Activated T-helper 2 cell treated with anti-CD3 and anti-CD28 coated beads, Interferon-gamma antibody, Interleukin-2, Interleukin-4, amounts not matched to agents 10 μg/mL and 5 μg/mL and 100 μg/mL, durations not matched to agents 14 hours and 24 hours and 36 hours (primary cell): ENCODE measurements at places on chromosomes 6 and 20.
A peak's percentile ranks its signal among the peaks of the same experiment; 100 is the strongest.

GRCh38 chr20:1669304-1669703, 11.7 kb upstream of the SIRPG start:
- no peak for DNase-seq

DNA sequence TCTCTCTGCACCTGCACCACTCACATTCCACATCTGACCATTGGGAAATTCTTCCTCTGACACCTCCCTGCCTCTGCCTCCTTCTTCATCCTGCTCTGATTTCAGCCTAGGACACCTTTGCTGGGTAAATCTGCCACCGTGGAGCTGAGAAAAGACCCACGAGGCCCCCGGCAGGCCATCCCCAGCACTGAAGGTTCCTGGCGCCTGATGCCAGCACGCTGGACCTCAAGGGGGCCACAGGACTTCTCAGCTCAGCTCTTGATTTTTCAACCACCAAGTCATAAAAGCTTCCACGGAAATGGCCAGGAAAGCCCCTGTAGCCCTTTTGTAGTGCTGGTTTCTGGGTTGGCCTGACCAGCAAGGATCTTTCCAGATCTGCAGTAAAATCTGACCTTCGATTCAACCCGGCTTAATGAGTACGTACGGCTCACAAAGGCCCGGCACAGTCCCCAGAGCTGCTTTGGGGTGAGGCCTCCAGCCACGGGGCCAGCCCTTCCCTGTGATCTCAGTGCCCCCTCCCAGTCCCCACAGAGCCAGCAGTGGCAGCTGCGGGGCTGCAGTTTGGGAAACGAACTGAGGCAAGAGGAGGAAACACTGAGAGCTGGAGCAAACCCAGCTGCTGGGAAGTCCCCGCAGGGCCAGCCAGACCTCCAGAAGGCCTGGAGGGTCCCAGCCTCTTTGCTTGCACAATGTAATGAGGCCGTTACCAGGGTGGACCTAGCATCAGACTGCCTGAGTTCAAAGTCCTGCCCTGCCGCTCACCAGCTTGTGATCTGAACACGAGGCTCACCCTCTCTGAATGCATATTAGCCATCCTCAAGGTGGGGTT, 157.5 kb downstream of the BMP7 start:
- DNase-seq = no peak

DNA sequence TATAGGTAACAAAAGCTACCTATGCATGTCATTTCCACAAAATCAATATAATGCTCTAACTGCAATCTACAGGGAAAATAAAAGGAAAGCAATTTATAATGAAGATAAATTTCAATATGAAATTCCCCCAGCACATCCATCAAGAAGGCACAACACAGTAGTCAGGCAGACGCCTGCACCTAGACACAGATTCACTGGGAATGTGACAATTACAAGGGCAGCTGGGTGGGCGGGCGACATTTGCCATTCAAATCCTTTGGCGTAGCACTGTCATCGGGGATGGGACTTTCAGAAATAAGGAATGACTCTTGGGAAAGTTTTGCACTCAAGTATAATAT, 60.4 kb downstream of the SULF2 start:
- no peak for DNase-seq

DNA sequence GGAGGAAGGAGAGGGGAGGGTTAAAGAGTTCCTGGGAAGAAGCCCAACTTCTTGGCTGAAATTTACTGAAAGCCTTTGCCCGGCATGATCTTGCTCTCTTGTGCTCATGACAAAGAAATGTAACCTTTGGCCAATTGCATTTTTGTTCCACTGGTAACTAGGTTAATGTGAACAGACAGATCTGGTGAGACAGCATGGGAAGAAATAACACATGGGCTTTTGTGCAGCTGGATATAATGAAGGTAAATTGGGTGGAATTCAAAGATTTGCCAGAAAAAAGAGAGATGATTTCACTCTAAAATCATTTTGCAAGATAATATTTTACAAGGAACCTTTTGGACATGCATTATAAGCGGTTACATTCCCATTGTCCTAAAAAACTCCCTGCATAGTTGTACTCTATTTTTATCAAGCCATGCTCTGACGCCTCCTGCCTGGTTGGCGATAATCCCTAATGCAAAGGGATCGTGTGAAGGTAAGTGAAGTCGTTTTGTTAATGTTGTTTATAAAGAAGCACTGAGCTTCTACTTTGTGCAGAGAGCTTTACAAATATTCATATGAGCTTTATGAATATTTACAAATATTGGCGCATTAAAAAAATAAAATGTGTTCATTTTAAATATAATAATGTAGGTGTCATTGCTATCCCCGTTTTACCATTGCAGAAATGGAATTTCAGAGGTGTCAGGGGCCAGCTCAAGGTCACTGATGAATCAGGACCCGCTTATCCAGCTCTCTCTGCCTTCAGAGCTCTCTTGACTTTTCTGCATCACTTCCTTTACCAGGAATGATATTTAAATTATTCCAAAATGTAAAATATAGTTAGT, 161.3 kb upstream of the AGPAT4 start:
- DNase-seq = no peak

DNA sequence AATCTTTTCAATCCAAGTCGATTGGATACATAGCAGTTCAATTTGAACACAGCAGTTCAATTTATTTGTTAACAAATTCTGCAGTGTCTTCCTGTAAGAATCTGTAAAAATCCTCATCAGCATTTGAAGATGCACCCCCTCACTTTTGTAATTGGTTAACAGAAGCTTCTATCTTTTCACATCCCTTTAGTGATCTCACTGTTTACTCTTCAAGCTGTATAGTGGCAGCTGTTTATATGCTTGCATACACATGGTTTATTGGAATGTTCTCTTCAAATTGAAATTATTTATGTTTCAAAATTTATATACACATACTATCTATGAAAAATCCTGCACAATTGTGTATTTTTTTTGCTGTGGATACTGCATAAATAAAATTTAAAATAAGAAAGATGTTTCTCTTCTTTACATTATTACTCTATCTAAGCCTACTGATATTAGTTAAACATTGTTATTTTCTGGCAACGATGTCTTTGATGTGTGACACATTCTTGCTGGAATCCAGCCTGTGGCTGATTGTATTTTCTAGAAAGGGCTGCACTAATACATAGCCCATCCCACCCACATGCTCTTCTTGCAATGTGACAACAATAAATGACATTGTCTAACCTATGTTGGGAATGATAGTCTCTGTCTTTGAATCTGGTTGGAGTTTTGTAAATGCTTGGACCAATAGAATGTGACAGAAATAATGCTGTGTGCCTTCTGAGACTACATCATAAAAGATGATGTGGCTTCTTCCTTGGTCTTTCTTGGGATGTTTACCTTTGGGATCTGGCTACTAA, 573.0 kb downstream of the CD109 start:
- DNase-seq = no peak

DNA sequence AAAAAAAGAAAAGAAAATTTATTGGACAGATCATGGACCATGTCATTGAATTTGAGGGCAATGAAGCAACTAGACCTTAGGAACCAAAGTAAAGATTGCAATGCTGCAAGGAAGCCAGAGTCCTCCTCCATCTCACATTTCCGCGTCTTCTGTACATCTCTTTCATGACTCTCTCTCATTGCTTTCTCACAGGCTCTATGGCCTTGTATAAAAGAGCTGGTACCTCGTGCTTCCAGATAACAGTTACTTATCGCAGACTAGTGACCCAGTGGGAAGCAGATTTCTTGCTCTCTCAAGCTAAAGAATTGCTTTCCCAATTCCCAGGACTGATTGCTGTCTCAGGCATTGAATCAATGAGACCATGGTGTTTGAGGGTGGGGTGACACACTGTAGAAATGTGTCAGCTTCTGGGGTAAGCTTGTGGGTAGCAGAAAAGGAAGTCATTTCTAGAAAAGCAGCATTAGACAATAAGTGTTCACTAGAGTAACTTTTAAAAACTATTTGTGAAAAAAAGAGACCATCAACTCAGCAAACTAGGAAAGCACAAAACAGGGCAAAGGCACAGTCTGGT, 635.3 kb downstream of the UTRN start:
- DNase-seq = no peak

- DNase-seq = no peak
Observed at GRCh38 chr6:33114406-33114805, 38.6 kb downstream of the HLA-DPB1 start.

GRCh38 chr6:30912746-30913520, 1.1 kb upstream of the VARS2 start:
- no peak for DNase-seq

DNA sequence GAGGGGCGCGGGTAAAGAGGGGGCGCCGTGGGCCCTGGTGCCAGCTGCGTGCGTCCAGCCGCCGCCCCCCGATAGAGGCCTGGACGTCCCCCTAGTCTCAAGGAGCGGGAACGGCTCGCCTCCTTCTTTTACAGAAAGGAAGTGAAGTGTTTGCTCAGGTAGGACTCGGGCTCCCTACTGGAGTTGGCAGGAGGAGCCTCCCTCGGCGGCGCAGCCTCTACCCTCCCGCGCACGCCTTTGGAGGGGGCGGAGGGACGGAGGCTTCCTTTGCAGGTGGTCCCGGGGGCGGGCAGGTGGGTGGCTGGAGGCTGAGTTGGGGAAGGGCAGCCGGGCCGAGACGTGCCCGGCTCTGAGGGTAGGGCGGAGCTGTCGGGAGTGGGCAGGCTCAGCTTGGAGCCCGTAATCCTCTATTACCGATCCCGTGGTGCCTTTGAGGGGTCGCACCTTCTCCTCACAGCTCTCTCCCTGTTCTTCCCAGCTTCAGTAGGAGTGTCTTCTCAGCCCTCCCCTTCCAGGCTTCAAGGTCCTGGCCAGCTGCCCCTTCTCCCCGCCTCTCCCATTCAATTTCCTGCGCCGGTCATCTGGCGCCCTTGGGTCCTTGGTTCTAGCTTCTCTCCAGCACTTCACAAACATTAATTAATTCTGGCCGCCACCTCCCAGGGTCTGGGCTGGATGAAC, 728 bp downstream of the ITPR3 start:
- peak; percentile 28 for DNase-seq

DNA sequence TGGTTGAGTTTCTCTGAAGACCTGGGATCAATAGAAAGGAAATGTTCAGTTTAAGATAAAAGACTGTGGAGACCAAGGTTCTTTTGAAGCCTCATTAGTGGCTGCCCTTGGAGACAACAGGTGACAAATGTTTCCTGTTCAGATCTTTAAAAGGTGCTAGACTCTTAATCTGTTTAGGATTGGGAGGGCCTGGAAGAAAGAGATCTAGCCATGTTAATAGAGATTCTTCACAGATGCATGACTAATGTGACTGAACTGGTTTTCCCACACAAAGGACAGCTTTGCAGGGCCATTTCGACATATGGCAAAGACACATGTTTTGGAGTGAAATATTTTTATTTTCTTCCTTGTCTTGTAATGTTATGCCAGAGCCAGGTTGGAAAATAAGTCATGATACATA, 82.2 kb downstream of the WDR27 start:
- no peak for DNase-seq

DNA sequence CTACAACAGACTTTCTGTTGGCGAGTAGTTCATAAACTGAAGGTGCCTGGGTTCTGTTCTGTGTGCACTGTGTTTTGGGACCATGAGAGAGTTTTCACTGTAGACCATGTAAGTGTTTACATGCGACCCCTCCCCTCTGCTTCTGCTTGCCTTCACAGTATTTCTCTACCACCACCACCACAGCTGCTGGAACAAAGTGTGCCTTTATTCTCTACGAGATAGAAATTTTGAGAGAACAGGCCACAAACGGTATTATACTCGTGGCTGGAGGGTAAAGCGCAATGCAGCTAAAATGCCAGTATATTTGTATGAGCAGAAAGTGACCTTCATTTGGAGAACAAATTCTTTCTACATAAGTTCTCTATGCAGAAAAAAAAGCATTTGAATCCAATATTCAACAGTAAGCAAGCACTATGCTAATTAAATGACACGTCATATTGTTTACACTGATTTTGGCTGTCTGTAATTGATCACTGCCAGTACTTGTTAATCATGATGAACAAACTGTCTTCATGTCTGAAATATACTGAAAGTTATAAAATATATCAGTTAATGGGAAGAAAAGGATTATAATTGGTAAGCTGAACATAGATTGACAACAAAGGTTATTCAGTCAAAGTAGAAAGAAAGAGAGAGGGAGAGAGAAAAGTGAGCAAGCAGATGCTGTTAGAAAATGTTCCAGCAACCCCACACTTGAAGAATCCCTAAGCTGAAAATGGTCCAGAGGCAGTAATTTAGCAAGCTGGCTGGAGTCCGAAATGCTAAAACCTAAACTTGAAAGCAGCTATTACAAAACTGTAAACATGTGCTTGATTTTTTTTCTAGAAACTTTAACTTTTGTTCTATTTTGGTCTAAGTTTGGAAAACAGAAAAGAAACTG, 8.8 kb downstream of the CLDN20 start:
- DNase-seq = no peak

GRCh38 chr20:20869161-20869775, 156.8 kb upstream of the RALGAPA2 start:
- DNase-seq = no peak

DNA sequence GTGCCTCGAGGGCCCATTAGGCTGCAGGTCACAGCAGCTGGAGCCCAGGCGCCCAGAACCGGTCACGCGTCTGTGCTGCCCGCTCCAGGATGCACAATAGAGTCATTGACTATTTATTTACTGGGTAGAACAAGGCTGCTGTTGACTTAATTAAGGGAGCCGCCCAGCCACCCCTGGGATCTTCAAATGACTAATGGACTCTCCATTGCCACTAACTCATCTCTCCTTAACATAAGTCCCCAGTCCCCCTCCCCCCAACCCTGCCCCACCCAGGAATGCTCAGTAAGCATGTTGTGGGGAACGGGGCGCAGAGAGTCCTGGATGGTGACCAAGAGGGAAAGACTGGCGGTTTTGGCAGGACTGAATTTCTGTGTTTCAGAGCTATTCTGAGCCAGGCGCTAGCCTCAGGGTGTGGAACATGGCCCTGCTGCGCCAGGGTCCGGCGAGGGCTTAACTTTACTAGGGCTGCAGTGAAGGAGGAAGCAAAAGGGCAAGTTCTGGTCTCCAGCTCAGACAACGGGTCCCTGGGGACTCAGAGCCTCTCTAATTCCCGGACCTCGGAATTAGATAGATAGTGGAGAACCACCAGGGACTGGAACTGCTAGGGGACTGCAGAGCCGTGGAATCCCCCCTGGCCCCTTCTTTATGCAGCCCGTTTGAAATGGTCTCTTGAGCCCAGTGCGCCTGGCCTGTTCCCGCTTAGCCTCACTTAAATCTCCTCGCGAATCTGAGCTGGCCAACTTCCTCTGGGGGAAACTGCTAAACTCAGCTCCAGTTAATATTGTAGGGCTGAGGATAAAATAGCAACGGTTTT, 1.5 kb upstream of the GRIK2 start:
- DNase-seq = no peak

GRCh38 chr6:46129291-46129628, 529 bp upstream of the ENPP4 start:
- no peak for DNase-seq

- no peak for DNase-seq
Observed at GRCh38 chr20:51473771-51474170, 68.7 kb downstream of the NFATC2 start.

DNA sequence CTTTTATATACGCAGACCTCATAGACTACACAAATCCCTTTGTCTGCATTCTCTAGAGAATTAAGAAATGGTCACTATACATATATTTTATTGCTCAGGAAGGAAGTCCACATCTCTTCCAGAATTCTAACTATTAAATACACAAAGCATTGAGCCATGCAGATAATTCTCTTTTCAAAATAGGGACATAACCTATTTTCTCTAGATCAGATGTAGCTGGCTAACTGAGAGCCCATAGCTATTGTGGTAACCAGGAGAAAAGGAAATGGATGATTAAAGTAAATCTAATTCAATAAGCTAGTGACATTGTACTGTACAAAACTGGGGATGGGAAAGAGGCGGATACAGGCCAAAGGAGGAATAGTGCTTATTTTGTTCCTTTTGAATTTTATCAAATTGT, 137.2 kb downstream of the BACH2 start:
- no peak for DNase-seq

GRCh38 chr6:143099647-143100046, 39.0 kb downstream of the AIG1 start:
- no peak for DNase-seq
